Stimulated activated CD4-positive, alpha-beta T cell treated with anti-CD3 and anti-CD28 coated beads, TNF-alpha, amount 100 ng/mL, for 48 hours (primary cell): ENCODE measurements at places on chromosomes 13 and 19.

DNA sequence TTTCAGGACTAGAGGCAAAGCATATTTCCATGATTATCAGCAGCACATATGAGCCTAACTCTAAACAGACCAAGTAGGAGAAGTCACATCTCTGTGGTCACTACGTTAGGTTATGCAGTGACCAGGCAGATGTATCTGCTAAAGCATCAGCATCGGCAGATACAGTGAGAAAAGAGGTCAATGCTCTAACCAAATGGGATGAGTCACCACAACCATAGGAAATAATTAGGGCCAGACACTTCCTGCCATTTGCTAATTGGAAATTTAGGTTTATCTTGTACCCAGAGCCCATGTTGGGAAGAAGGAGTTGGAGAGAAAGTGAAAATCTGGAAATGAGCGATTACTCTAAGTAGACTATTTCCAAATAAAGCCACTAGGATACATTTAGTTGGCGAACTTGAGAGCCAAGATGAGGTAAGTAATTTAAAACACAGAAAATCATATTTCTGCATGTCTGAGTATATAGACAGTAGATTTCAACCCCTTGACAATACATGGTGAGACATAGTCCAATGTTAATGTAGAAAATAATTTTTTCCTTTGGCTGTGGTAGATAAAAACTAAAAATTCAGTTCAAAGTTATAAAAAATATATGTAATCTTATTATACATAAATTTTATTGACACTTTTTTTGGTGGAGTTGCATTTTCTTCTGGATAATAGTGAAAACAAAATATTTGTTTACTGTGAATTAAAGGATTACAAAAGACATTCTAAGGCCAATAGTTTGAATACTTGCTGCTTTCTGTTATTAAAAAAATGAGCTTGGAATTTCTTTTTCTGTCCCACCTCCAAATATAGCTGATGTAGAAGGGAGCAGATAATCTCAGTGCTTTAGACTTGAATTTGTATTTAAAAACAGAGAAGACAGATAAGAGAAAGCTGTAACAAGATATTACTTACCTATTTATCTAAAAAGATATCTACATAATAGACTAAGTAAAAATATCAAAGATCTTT is 104.4 kb upstream of the CSNK1A1L start:
- DNase-seq, result no peak

DNA sequence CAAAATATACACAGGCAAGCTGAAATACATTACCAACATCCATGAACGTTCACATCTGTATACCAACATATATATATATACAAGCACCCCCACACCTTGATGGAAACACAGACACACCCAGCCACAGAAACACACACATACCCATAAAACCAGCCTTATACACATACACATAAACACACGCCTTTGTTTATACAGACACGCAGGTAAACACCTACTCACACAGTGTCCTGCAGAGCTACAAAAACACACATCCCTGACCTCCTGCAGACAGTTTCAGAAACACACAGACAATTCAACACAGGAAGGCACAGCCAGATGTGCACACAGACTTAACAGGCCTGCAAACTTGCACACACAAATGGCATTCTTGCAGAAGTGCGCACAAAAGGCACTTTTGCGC is 21.3 kb upstream of the IRGC start:
- no peak for DNase-seq

DNA sequence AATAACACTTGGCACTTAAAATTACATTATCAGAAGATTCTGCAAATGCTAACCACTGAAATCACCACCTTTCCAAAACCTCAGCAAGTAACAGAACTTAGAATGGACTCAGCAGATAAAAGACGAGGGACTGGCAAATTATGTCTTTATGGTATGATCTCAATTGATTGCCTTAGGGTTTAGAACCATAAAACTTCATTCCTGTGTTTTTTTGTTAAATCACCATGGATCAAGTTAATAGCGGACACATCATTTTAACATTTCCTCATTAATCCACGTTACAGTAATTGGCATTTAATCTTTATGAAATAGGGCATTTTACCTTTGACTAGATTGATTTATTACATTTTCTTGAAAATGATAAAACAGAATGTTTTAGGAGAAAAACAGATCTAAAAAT is 2070.3 kb downstream of the PCDH9 start:
- DNase-seq, result no peak

GRCh38 chr19:11387162-11388034 is 3.3 kb upstream of the EPOR start:
- no peak for DNase-seq

DNA sequence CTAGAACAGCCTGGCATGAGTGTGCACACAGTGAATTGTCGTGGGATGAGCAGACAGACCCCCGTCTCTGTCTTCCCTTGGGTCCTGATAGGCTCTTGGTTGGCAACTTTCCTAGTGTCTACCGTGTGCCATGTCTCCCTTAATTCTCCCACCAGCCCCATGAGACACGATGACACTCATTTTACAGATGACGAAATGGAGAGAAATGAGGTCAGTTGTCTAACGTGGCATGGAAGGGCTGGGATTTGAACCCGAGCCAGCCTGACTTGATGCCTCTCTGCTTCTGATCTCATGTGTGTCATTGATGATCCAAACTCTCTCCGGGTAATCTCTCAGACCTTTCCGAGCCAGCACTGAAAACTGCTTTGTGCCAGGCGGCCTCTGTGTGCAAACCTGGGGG is 8.4 kb upstream of the KLK14 start:
- DNase-seq, result no peak

DNA sequence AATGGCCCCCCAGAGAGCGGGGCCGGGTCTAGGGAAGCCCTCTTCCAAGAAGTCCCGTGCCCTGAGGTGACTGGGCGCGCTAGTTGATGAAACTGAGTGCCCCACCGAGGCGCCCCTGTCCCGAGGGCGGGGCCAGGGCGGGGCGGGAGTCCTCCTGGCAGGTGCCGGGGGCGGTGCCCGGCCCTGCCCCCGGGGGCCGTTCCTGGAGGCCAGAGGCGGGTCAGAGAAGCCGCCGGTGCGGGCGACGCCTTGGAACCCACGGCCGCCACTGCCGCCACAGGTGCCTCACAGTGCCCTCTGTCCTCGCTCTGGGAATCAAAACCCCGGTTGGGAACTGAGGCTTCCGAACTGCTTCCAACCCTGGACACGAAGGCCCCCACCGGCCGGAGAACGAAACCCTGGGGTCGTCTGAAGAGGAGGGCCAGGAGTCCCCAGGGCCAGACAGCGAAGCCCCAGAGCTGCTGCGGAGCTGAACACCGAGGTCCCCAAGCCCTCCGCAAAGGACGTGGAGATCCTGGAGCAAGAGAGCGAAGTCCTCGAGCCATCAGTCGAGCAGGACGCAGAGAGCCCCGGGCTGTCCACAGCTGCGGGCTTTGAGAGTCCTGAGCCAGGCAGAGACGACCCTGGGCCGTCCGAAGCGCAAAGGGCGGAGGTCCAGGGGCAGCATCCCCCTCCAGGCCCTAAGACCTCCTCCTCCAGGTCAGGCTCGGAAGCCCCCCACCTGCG is at the start of gene MISP3:
Gene MISP3 (plus strand): TSS at position 252 of the 726 bp plus-strand sequence. CDS start 524 bp downstream, outside the sequence.
- peak; percentile 41 for DNase-seq
